ENCODE measurements at places on chromosomes 7 and 10. TPM values are rescaled to one million over a fixed set of nuclear protein-coding genes. Genes with fewer than 3 reads are reported as not detected.

The ANKRD2 gene
- total RNA-seq: 5.0 TPM

The ESYT2 gene
- 96.4 TPM for total RNA-seq

The LIPM gene
- not detected for total RNA-seq

The NEURL1 gene
- 0.60 TPM for total RNA-seq

The NEUROG3 gene
- total RNA-seq: not detected

The TNPO3 gene
- 43.3 TPM for total RNA-seq

The RAB11FIP2 gene
- total RNA-seq: 8.5 TPM

The GPNMB gene
- 2.5 TPM for total RNA-seq

The LOXL4 gene
- 1.7 TPM for total RNA-seq

The OIT3 gene
- total RNA-seq: not detected

The TRIM50 gene
- total RNA-seq: not detected

The AGAP9 gene
- 9.5 TPM for total RNA-seq

The OR2A5 gene
- not detected for total RNA-seq

The ZNF107 gene
- 2.3 TPM for total RNA-seq

The IKZF1 gene
- total RNA-seq: not detected

The AKR1C3 gene
- 1,294 TPM for total RNA-seq

The TEX47 gene
- total RNA-seq: not detected

The BMI1 gene
- total RNA-seq: 37.6 TPM

The SPAM1 gene
- total RNA-seq: not detected

The SCART1 gene
- 0.14 TPM for total RNA-seq

The NHLRC2 gene
- total RNA-seq: 7.5 TPM

The GLI3 gene
- total RNA-seq: 0.24 TPM

The ARMC10 gene
- 35.7 TPM for total RNA-seq

The OPALIN gene
- total RNA-seq: not detected

The COL28A1 gene
- 0.98 TPM for total RNA-seq

The CTAGE15 gene
- not detected for total RNA-seq

The CTAGE4 gene
- not detected for total RNA-seq

The CYP26A1 gene
- total RNA-seq: 2.2 TPM

The FAM20C gene
- 45.2 TPM for total RNA-seq

The RASA4B gene
- 2.2 TPM for total RNA-seq

The ITGB1 gene
- 952 TPM for total RNA-seq

The DNA2 gene
- total RNA-seq: 9.0 TPM

The INPP5A gene
- 11.1 TPM for total RNA-seq

The NANOS1 gene
- total RNA-seq: 3.6 TPM

The LBX1 gene
- total RNA-seq: not detected

The DAGLB gene
- total RNA-seq: 17.3 TPM

The ICA1 gene
- total RNA-seq: 1.6 TPM

The STEAP1B gene
- 0.20 TPM for total RNA-seq

The PDZD7 gene
- 0.88 TPM for total RNA-seq

The SPDYE11 gene
- total RNA-seq: not detected

The AGBL3 gene
- 1.5 TPM for total RNA-seq

The SEMA4G gene
- 9.0 TPM for total RNA-seq

Measured in A549 treated with Mapracorat at 1 μM for 4 hours (cell line).